ENCODE measurements at places on chromosomes 1 and 21. TPM values are rescaled to one million over a fixed set of nuclear protein-coding genes. Genes with fewer than 3 reads are reported as not detected.

AQP10 gene
- not detected for total RNA-seq

PKP1 gene
- not detected for total RNA-seq

DNA sequence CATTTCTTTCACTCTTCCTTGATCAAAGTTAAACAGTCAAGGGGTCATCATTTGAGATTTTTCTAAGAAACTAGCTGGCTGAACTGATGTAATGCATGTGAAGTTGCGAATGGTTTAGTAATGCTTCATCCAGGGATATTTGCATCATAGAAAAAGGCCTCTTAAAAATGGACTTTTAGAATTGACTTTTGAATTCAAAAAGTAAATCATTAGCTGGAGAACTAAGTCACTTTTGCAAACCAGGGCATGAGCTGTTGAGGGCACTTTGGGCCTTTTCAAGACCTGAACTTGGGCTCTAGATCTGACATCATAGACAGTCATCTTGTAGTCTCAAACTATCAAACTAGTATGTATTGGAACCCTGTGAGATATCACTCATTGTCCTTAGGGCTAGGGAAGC lies 85.0 kb downstream of the GRIK1 start:
- no peaks in the 10 kb centered on the region for H3K36me3 ChIP-seq
- H3K27me3 ChIP-seq: no peaks in the 10 kb centered on the region
- DNase-seq: no peak
- H3K27ac ChIP-seq: no peak overlapping the region

DNA sequence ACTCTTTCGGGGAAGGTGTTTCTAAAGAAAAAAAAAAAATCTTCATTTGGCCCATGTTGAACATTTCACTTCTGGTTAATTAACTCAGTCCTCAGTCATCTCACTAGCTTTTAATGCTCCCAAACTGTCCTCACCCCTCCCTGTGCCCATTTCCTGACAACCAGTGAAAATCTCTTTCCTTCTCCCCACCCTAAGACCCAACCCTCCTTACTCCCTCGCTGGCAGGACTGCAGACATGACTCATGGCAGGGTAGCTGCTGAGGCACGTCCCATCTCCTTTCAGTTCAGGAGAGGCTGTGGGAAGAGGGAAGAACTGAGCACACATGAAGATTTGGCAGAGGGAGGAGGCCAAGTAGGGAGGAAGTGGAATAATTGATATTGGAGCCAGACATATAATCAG lies 12.6 kb downstream of the PKP1 start:
- H3K4me1 ChIP-seq: no peaks in the 10 kb centered on the region
- no peak overlapping the region for H3K4me3 ChIP-seq
- no peaks in the 10 kb centered on the region for H3K36me3 ChIP-seq
- peaks cover 18% of the 10 kb centered on the region for H3K27me3 ChIP-seq

DNA sequence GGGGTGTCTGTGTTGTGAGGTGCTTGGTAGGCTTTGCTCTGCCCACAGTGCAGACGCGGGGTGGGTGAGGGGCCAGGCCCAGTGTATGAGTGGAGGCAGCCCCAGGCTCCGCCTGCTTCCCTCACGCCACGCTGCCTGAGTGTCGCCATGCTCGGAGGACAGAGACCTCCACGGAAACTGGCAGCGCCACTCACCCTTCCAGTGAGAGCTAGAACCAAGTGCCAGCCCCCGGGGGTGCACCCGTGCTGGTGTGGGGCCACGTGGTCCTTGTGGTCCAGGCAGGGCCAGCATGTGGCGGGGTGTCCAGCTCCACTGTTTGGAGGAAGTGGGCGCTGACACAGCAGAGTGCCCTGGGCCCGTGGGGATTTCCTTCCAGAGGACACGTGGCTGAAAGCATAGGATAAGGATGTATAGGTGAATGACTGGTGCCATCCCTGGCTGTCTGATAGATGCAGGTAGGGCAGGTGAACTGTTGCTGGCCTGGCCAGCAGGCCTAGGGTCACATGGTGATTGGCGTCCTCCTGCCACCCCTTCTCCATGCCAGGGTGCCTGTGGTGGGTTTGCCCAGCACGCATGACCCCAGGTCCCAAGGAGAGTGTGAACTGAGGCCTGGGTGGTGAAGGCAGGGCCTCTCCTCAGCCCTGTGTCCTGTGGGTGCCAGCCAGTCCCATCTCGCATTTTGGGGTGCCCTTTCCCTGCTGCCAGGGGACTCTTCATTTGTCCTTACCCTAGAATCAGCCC lies 3.8 kb downstream of the LRRC3 start:
- no peak overlapping the region for H3K4me3 ChIP-seq
- no peaks in the 10 kb centered on the region for H3K4me1 ChIP-seq
- no peaks in the 10 kb centered on the region for H3K27me3 ChIP-seq
- H3K36me3 ChIP-seq: no peaks in the 10 kb centered on the region
- no peak for DNase-seq

DNA sequence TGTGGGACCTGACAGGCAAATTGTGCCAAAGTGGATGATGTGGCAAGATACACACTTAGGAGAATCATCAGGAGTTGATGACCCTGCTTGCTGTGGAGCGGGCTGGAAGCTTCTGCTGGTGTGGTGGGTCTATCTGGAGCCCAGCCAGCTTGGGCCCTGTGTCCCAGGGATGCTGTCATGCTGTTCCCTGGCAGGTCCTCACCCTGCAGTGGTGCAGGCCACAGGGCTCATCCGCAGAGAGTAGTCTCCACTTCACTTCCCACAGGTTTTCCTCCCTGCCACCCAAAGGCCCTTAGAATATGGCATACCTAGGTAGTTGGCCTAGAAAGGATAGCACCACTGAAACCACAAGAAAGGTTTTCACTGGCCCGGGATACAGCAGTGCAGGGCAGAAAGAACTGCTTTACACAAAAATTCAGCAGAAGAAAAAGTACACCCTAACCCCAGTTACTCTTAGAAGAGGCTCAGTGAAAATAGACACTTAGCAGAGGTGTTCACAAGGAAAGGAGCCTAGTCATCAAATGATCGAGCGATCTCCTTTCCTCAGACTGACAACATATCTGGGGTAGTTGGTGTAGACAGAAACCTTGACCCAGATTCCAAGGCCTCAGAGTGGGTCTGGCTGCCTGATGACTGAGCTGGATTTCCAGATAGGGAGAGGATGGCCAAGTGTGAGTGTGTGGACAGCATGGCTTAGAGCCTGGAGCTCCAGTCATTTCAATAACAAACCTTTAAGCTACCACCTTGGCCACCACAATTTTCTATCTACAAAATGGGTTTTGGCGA lies 1.3 kb upstream of the C1orf226 start:
- H3K27ac ChIP-seq: no peak overlapping the region
- DNase-seq: no peak
- H3K36me3 ChIP-seq: no peaks in the 10 kb centered on the region
- no peak overlapping the region for H3K4me3 ChIP-seq
- no peaks in the 10 kb centered on the region for H3K27me3 ChIP-seq

DNA sequence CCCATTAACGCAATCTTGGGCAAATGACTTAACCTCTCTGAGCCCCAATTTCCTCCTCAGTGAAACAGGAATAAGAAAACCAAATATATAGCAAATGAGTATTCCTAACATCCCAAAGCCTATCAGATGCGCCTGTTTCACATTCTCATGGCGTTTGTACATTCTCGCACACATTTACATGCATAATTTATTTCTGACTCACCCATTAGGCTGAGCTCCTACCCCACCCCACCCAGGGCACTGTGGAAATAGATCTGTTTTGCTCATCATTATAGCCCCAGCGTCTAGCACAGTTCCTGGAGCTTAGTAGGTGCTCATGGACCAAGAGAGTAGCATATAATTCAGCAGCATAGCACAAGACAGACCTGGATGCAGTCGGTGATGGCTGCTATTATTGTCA lies 146.1 kb upstream of the VANGL1 start:
- no peaks in the 10 kb centered on the region for H3K4me1 ChIP-seq
- no peaks in the 10 kb centered on the region for H3K36me3 ChIP-seq
- H3K27me3 ChIP-seq: no peaks in the 10 kb centered on the region
- no peak overlapping the region for H3K4me3 ChIP-seq
- no peak for DNase-seq

GRCh38 chr1:32386676-32387392 lies 7.4 kb downstream of the BSDC1 start:
- no peak for DNase-seq
- no peaks in the 10 kb centered on the region for H3K36me3 ChIP-seq
- H3K4me1 ChIP-seq: no peaks in the 10 kb centered on the region
- H3K27ac ChIP-seq: no peak overlapping the region
- H3K27me3 ChIP-seq: no peaks in the 10 kb centered on the region

- H3K36me3 ChIP-seq: no peaks in the 10 kb centered on the region
- no peaks in the 10 kb centered on the region for H3K4me1 ChIP-seq
- no peak overlapping the region for H3K27ac ChIP-seq
- H3K4me3 ChIP-seq: no peak overlapping the region
- DNase-seq: no peak
Measured at GRCh38 chr1:227395426-227396028, 77.2 kb upstream of the CDC42BPA start.

GRCh38 chr1:84422909-84423308 lies 24.6 kb downstream of the DNASE2B start:
- H3K4me3 ChIP-seq: no peak overlapping the region
- H3K36me3 ChIP-seq: no peaks in the 10 kb centered on the region
- H3K27me3 ChIP-seq: no peaks in the 10 kb centered on the region

DNA sequence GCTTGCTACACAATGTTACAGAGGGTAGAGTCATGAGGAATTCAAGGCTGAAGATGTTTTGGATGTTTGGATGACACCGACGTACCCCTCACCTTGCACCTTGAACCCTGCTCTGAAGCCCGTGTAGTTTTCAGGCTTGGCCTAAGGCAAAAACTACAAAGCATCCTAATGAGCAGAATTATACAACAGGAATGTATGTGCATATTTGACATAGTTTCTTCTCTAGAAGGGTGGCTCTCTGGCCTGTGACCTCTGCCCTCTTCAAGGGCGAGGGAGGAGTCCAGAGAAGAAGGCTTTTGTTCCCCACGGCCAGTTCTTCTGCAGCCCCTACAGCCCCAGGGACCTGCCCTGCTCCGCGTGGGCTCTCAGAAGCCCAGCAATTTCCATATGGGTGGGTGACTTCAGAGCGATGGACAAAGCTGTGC lies 43.3 kb downstream of the L1TD1 start:
- no peak overlapping the region for H3K4me3 ChIP-seq
- peaks cover 3% of the 10 kb centered on the region for H3K27me3 ChIP-seq
- H3K27ac ChIP-seq: no peak overlapping the region
- no peaks in the 10 kb centered on the region for H3K4me1 ChIP-seq
- DNase-seq: no peak

GRCh38 chr1:212186427-212187207 lies 98.6 kb upstream of the PPP2R5A start:
- H3K4me3 ChIP-seq: peak overlapping the region; percentile 39
- no peaks in the 10 kb centered on the region for H3K36me3 ChIP-seq

DNA sequence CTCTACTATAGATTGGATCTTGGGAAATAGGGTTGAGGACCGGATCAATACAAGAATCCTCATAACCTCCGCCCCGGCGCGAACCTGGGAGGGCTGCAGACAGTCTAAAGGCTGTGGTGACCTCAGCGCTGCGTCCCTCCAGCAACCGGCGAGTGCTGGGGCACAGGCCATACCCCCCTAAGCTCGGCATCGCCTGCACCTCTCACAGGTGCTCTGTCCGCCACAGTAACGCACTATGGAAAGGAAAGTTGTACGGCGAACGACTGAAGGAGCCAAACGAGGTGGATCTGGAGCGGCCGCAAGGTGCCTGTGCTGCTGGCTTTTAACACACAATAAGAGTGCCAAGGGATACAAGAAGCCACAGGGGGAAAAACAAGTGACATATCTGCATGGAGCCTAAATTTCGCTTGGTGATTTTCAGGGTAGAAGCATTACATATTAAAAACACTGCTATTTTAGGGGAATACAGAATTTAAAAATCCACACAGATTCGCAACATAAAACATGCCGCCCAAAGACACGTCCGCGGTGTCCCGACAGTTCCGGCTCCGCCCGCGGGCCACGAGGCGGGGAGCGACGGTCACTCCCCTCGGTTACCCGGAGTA lies 1.4 kb upstream of the RBM15 start:
- no peak for DNase-seq
- peaks cover 5% of the 10 kb centered on the region for H3K4me1 ChIP-seq
- H3K27ac ChIP-seq: peak overlapping the region; percentile 97
- peaks cover 16% of the 10 kb centered on the region for H3K36me3 ChIP-seq
